Central memory CD4-positive, alpha-beta T cell (primary cell): ENCODE measurements at places on chromosomes 2 and 18.
A peak's percentile ranks its signal among the peaks of the same experiment; 100 is the strongest.

DNA sequence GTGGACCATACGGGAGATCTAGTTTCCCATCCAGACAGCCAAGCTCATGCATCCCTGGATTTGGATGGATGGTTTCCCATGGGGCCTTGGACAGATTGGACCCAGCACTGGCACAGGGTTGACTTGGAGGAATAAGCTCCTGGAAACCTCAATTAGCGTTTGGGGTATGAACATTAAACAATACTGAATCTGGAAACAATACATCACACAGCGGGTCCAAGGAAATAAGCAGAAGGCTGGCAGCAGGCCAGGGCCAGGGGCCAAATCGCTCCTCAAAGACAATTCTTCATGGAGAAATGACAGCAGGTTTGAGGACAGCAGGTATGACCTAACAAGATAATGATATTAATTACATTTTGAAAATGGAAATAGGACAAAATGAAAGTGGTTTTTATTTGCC, 540.6 kb downstream of the RIT2 start:
- no peak for DNase-seq

DNA sequence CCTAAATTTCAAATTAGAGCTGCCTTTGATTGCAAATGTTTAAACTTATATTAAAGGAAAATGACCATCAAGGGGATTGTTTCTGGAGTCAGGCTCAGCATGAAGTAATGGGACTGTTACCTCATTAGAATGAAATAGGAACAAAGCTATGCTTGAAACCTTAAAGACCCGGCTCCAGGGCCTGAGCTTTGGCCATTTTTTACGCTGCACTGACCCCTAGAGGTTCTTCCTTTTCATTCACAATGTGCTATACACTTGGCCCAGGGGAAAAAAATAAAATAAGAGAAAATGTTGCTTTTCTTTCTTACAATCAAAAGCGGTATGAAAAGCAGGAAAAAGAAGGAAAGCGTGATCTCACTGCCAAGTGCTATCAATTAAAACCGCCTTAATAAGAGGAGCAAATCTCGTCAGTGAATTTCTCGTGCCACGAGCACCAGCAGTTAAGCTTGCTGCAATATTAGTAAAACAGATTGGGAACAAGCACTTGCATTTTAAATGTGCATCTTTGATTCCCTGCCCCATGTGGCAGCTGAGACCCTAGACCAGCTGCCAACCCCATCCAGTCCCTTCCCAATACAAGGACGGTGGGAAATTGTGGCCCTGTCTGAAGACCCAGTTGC, 96.6 kb downstream of the MBD2 start:
- DNase-seq: no peak

DNA sequence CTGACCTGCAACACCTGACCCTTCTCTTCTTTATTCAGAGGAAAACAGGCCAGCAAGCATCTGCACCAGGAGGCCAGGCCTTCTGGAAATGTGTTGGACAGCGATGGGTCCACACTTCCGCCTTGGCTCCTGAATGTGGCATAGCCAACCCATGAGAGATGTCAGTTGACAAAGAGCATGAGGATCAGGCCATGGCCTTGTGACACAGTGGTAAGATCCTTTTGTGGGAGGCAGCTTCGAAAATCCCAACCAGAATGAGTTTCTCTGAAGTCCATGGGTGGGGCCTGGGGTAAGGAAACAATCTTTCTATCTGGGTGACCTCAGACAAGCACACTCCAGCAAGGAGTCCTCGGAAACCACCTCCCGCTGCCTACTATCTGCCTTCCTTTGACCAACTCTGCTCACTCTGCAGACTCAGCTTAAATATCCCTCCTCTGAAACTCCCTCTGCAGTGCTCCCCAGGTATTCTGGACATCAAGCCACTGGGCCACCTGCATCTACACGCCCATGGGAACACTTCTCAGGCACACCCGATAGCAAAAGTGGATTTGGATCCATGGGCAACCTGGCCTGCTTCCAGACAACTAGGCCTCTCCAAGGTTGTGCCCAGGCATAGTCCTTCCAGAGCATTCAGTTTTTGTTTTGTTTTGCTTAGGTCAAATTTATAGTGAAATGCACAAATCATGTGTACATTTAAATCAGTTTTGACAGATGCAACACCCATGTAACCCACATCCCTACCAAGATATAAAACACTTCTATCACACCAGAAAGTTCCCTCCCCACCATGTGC, 3.6 kb upstream of the SH2D6 start:
- no peak for DNase-seq

GRCh38 chr2:181570059-181570458, 86.8 kb downstream of the CERKL start:
- DNase-seq: no peak

- peak; percentile 3 for DNase-seq
Observed at GRCh38 chr2:32358111-32358482, 1.3 kb downstream of the BIRC6 start.

GRCh38 chr2:16091576-16092282, 151.4 kb downstream of the MYCN start:
- no peak for DNase-seq

GRCh38 chr18:3875376-3875775, 425.4 kb downstream of the TGIF1 start:
- no peak for DNase-seq

- DNase-seq: no peak
Observed at GRCh38 chr2:239436076-239436475, 35.3 kb upstream of the HDAC4 start.

DNA sequence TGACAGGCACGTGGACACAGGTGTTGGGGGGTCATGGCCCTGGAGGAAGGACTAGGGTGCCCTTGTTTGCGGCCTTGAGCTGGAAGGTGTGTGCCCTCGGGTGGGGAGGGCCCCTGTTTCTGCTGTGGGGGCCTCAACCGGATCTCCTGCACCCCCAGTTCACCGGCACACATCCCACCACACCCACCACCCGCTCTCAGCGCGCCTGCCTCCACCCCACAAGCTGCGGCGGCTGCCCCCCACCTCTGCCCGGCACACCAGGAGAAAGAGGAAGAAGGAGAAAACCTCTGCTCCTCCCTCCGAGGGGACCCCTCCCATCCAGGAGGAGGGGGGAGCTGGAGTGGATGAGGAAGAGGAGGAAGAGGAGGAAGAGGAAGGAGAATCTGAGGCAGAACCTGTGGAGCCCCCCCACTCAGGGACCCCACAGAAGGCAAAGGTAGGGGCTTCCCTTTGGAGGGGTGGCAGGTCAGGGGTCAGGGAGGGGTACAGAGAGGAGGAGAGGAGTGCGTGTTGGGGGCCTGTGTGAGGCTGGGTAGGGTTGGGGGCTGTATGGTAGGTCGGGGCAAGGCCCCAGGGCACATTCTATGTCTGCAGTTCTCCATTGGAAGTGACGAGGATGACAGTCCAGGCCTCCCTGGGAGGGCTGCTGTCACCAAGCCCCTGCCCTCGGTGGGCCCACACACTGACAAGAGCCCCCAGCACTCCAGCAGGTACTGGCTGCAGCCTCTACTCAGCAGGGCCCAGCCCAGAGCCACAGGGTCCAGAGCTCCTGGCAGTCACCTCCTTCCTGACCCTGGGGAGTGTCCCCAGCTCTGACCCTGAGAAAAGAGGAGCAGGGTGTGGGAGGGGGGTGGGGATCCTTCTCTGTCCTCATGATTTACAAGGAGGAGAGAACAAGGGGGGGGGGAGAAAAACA, 1.8 kb downstream of the SLC4A3 start:
- DNase-seq: no peak

DNA sequence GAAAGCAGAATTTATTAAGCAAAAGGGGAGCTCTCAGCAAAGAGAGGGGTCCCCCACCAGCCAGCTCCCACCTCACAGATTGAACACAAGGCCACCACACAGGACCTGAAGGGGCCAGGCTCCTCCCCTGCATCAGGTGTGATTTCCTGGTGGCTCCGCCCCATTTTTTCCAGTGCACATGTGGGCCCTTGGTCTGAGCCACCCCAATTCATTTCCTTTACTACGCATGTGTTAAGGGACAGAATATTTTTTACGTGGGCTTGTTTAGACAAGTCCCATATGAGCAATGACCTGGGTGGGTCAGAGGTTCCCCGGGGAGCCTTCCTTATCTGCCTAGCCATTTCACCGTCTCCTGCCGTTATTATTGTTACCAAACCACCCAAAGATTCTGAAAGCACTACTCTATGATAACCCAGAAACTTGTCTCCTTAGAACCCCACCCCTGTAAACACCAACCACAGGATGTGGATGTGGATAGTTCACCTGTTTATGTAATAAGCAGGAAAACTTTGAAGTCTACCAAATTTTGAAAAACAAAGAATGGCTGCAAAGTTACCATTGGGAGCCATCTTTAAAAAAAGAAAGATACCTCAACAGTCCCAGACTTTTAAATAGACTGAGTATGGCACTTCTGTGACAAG, 191.7 kb downstream of the CD226 start:
- peak; percentile 65 for DNase-seq

GRCh38 chr2:24337890-24338289, 22.4 kb downstream of the ITSN2 start:
- DNase-seq: no peak

GRCh38 chr2:46387886-46388515, 90.8 kb downstream of the EPAS1 start:
- no peak for DNase-seq

GRCh38 chr2:10550206-10551001, 102.3 kb upstream of the ODC1 start:
- DNase-seq: no peak
